RWPE2 (cell line): ENCODE measurements at places on chromosomes 7 and 10.

- peak overlapping the region; percentile 91 for H3K27ac ChIP-seq
- no peaks in the 10 kb centered on the region for H3K36me3 ChIP-seq
- no peaks in the 10 kb centered on the region for H3K27me3 ChIP-seq
- no peak for DNase-seq
- peaks cover 43% of the 10 kb centered on the region for H3K4me1 ChIP-seq
These were observed 147.6 kb downstream of the POLR1F start for GRCh38 chr7:19561121-19561805.

GRCh38 chr10:100184840-100185239, 989 bp downstream of the ERLIN1 start:
- H3K27ac ChIP-seq, result peak overlapping the region; percentile 62
- peak overlapping the region; percentile 78 for H3K4me3 ChIP-seq
- H3K27me3 ChIP-seq, result no peaks in the 10 kb centered on the region
- H3K36me3 ChIP-seq, result peaks cover 60% of the 10 kb centered on the region

- no peaks in the 10 kb centered on the region for H3K27me3 ChIP-seq
- H3K36me3 ChIP-seq, result no peaks in the 10 kb centered on the region
- H3K27ac ChIP-seq, result peak overlapping the region; percentile 13
- H3K4me1 ChIP-seq, result peaks cover 11% of the 10 kb centered on the region
These were observed 489.0 kb downstream of the GATA3 start for GRCh38 chr10:8543361-8544056.

- H3K27ac ChIP-seq, result no peak overlapping the region
- H3K27me3 ChIP-seq, result peaks cover 7% of the 10 kb centered on the region
- no peaks in the 10 kb centered on the region for H3K4me1 ChIP-seq
- no peak for DNase-seq
These were observed 35.5 kb downstream of the ENTPD1 start for GRCh38 chr10:95791425-95791979.

DNA sequence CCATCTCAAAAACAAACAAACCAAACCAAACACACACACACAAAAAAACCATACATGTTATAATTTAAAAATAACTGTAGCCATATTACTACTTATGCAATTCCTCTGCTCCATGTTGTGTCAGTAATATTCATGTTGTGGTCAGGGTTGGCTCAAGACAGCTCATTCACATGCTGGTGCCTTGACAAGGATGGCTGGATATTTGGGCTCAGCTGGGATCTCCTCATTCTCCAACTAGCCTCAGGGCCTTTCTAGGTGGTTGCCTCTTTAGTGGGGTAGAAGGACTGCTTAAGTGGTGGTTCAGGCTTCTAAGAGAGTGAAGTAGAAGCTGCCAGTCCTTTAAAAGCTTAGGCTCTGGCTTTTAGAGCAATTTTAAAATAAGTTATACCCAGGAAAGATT, 189.3 kb downstream of the ADRA2A start:
- no peak overlapping the region for H3K4me3 ChIP-seq
- H3K4me1 ChIP-seq, result no peaks in the 10 kb centered on the region
- no peaks in the 10 kb centered on the region for H3K36me3 ChIP-seq
- DNase-seq, result no peak
- H3K27me3 ChIP-seq, result no peaks in the 10 kb centered on the region

DNA sequence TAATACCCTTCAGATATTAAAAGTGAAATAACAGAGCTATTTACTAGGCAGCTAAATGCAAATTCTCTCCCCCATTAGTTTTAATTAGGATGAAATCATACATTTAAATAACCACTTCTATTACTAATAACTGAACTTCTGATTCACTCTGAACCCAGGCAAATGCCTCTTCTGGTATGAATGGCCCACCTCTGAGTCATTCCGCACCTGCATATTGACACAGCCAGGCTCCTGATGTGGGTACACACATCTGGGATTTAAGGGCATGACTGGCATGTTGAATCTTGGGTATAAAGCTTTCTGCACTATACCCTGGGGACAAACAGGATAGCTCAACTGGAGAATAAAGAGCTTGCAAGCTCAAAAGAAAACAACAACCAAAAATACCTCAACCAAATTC, 140.9 kb downstream of the AUTS2 start:
- DNase-seq, result no peak
- H3K27ac ChIP-seq, result no peak overlapping the region

GRCh38 chr10:123964953-123965352, 73.3 kb upstream of the CPXM2 start:
- peaks cover 17% of the 10 kb centered on the region for H3K27me3 ChIP-seq
- H3K36me3 ChIP-seq, result no peaks in the 10 kb centered on the region

GRCh38 chr7:88140947-88141346, 78.9 kb downstream of the SRI start:
- no peak for DNase-seq
- peaks cover 3% of the 10 kb centered on the region for H3K27me3 ChIP-seq
- no peak overlapping the region for H3K4me3 ChIP-seq

DNA sequence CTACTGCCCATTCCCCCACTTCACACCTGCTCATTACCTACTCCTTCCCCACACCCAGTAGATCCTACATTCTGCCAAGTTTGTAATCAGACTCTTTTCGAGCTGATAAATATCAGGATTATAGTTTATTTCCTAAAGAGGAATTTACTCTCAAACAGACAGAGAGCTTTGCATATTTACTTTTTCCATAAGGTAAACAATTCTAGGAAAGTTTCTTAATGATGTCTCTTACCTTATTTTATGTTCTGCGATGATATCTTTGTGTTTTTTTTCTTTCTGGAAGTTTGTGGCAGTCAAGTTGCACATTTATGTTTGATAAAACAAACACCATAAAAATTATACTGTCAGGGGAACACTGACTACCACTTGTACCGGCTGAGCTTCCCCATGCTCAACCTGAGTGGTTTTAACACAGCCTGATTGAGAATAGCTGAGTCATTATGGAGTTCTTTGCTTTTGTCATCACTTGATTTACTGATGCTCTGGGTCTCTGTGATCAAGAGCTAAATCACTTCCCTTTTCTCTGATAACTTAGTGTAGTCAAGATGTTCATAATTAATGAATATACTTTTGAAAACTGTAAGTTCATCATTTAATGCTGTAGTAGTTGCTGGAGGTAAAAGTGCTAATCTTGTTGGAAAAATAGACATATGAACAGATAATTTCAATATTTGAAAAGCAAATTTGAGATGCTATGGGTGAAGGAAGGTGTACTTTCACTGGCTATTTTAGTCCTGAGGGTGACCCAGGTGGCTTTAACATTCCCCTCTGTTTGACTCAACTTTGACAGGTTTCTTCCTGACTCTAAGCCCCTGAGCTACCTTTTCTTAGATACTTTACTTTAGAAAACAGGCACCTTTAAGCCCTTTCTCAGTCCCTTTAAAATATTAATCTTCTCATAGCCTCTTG, 1034.5 kb upstream of the LRRTM3 start:
- no peak overlapping the region for H3K4me3 ChIP-seq
- H3K27ac ChIP-seq, result no peak overlapping the region
- H3K27me3 ChIP-seq, result no peaks in the 10 kb centered on the region
- H3K4me1 ChIP-seq, result no peaks in the 10 kb centered on the region
- no peak for DNase-seq

DNA sequence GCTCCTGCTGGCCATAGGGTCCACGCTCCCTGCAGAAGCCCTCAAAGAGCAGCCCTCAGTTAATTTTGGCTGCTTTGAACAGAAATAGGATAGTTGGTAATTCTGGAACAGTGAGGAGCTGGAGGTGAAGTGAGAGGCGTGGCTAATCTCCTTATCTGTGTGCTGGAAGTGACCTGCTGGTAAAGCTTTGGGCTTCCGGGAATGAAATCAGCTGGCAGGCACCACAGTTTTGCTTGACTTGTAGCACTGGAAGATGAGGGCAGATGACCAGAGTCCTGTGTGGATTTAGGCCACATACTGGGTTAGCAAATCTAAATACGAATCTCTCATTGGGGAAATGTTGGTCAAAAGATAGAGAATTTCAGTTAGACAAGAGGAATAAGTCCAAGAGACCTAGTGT, 10.2 kb downstream of the ATP6V0E2 start:
- H3K36me3 ChIP-seq, result no peaks in the 10 kb centered on the region
- H3K27me3 ChIP-seq, result no peaks in the 10 kb centered on the region
- no peak overlapping the region for H3K27ac ChIP-seq
- no peak overlapping the region for H3K4me3 ChIP-seq
- DNase-seq, result no peak
- H3K4me1 ChIP-seq, result no peaks in the 10 kb centered on the region

- H3K27ac ChIP-seq, result no peak overlapping the region
- no peaks in the 10 kb centered on the region for H3K27me3 ChIP-seq
- H3K4me3 ChIP-seq, result no peak overlapping the region
- H3K4me1 ChIP-seq, result no peaks in the 10 kb centered on the region
These were observed 111.7 kb downstream of the LARP4B start for GRCh38 chr10:819816-820215.

DNA sequence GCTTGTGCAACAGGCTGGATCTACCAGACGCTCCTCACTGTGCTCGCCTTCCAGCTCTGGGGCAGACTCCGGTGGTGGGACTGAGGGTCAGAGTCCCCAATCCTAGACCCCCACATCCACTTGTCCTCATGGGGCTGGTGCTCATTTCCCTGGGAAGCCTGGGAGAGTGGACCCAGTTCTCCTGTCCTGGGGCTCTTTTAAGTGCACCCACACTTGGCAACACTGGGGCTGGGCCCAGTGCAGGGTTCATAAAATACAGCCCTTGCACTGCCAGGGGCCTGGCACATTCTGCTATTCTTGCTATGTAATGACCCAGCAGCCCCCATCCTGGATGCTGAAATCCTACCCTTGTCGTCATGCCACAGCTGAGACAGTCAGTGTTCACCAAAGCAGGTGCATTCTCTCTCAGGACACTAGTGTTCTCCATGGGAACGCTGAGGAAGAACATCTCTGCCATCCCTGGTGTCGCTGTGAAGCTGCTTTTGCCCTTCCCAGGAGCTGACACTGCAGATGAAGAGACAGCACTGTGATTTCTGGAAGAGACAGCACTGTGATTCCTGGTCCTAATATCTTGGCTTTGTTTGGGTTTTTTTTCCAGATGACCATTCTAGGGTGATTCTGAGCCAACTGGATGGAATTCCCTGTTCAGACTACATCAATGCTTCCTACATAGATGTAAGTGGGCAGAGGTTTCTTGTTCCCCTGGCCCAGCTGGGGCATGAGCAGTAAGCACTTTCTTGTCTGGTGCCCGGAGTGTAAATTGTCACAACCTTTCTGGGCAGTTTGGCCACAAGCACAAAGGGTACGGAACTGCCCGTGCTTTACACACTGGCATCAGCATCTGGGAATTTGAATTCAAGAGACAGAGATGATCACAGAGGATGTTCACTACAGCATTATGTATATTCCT, 65.6 kb downstream of the MKI67 start:
- no peak for DNase-seq
- H3K27ac ChIP-seq, result no peak overlapping the region
- no peaks in the 10 kb centered on the region for H3K27me3 ChIP-seq

GRCh38 chr10:78865931-78866717, 202.6 kb upstream of the ZMIZ1 start:
- no peak overlapping the region for H3K4me3 ChIP-seq
- peaks cover 11% of the 10 kb centered on the region for H3K4me1 ChIP-seq
- H3K36me3 ChIP-seq, result no peaks in the 10 kb centered on the region

DNA sequence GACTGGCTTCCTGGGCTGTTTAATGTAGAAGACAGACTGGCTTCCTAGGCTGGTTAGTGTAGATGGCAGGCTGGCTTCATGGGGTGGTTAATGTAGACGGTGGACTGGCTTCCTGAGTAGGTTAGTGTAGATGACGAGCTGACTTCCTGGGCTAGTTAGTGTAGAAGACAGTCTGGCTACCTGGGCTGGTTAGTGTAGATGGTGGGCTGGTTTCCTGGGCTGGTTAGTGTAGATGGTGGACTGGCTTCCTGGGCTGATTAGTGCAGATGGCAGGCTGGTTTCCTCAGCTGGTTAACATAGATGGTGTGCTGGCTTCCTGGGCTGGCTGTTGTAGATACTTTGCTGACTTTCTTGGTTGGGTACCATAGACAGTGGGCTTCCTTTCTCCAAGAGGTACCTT, 122.9 kb upstream of the PPP2R2D start:
- no peak overlapping the region for H3K27ac ChIP-seq
- H3K36me3 ChIP-seq, result no peaks in the 10 kb centered on the region
- H3K4me3 ChIP-seq, result no peak overlapping the region
- no peaks in the 10 kb centered on the region for H3K4me1 ChIP-seq

GRCh38 chr7:52669031-52669430, 366.4 kb upstream of the POM121L12 start:
- H3K27me3 ChIP-seq, result no peaks in the 10 kb centered on the region
- no peaks in the 10 kb centered on the region for H3K4me1 ChIP-seq
- no peaks in the 10 kb centered on the region for H3K36me3 ChIP-seq
- no peak overlapping the region for H3K4me3 ChIP-seq
- no peak overlapping the region for H3K27ac ChIP-seq
- peak; percentile 57 for DNase-seq

DNA sequence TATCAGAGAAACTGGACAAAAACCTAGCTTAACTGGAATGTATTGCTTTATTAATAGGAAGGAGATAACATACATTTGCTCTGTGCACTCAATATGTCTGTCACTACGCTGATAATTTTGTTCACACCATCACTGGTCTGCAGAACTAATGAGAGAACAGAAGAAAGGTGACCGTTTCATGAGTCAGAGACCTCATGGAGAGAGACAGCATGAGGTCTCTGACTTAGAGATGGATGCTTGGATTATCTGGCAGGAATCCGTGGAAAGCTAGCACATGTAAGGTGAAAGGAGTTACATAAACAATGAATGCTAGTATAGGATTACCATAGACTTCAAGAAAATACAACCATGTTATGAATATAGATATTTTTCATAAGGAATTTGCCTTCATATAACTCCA, 947.3 kb downstream of the IPMK start:
- H3K27me3 ChIP-seq, result peaks cover 11% of the 10 kb centered on the region
- H3K27ac ChIP-seq, result no peak overlapping the region
- H3K4me1 ChIP-seq, result no peaks in the 10 kb centered on the region
- no peak overlapping the region for H3K4me3 ChIP-seq
- H3K36me3 ChIP-seq, result no peaks in the 10 kb centered on the region
- no peak for DNase-seq

DNA sequence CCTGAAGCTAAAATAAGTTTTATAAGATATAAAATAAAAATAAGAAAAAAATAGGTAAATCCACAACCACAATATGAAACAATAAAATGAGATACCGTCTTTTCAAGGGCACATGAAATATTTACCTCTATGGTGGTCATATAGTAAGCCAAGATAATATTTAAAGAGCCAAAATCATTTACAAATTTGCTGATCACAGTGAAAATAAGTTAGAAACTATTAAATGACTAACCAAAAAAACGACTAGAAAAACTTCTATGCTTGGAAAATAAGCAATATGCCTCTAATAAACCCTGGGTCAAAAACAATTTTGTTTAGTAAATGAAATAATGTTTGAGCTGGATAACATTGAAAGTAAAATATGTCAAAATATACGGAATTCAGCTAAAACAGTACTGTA, 535.2 kb downstream of the GRID1 start:
- DNase-seq, result no peak
- no peak overlapping the region for H3K27ac ChIP-seq
- H3K4me1 ChIP-seq, result no peaks in the 10 kb centered on the region
- no peaks in the 10 kb centered on the region for H3K36me3 ChIP-seq
- H3K27me3 ChIP-seq, result no peaks in the 10 kb centered on the region
